CD4-positive, alpha-beta T cell treated with Interferon gamma for 1 hour (primary cell): ENCODE measurements at places on chromosomes 3 and 15.

DNA sequence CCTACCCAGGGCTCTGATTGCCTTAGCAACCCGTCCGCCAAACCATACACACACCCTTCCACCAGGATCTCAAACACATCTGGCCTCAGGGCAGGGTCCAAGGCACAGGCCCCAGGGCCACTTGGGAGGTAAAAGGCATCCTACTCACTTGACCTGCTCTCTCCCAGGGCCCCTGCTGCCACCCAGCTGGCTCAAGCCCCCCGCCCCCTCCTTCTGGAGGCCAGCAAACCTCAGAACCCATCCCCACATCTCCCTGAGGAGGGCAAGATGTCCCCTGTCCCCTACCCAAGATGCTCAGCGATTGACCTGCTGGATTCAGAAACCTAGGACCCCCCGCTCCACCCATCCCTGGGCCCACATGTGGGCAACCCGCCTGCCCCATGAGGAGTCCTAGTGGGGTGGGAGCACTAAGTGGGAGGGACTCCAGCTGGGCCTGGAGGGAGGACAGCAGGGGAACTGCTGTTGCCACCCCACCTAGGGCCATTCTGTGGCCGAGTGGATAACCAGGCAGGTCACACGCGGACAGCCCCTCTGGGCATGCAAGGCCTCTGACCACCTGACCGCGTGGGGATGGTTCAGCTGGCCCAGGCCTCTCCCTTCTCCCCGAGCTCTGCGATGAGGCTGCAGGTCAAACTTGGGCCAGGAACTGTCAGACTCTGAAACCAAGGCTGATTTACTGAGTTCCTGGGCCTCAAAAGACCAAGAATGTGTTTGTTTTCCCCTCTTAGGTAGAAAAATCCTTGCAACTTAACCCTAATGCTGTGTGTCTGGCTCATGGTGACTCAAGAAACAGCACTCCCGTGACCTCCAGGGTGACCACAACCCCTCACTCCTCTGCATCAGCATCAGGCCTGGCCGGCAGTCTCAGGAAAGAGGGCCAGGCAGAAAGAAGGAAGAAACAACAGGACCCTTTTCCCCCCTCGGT lies 4.2 kb downstream of the MFGE8 start:
- no peak for DNase-seq

- no peak for DNase-seq
Measured at GRCh38 chr3:154247806-154248415, 76.4 kb downstream of the DHX36 start.

- DNase-seq, result no peak
Measured at GRCh38 chr3:125067225-125067624, 11.4 kb upstream of the HEG1 start.

DNA sequence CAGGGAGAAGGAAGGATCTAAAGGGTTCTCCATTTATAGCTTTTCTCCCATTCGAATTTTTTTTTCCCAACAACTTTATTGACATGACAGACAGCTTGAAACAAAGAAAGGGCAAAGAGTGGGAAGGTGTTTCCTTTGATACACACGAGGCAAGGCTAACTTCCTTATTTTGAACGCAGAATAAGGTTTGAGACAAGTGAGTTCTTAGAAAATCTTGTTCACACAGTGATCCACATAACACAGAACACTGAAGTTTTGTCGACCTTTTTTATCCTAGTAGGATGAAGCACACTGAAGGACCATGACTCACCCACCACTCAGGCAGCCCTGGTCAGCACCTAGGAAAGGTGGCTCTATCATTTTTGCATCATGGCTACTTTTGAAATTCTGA lies 425.8 kb upstream of the MDFIC2 start:
- no peak for DNase-seq
